ENCODE measurements at places on chromosomes 1 and 21.

- DNase-seq: no peak
Measured at GRCh38 chr1:29467989-29468900, 231.9 kb downstream of the PTPRU start.

DNA sequence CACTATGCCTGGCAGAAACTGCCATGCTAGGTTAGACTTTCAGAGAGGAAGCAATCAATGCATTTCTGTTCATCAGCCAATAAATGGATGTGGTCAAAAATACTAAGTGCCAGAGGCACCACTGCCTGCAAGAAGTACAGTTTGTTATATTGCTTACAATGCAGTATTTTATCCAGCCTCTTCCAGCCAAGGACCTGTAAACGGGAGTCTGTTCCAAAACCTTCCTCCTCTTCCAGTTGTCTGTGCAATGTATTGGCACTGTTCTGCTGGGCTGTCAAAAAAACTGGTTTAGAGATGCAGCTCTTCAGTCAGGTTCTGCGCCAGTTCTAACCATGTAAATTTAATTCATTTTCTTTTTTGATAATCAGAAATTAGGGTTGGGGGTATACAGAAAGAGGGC lies 175.7 kb downstream of the EIF4G3 start:
- DNase-seq: no peak

- no peak for DNase-seq
Measured at GRCh38 chr1:201565024-201565730, 26.2 kb downstream of the NAV1 start.

- no peak for DNase-seq
Measured at GRCh38 chr1:18646091-18646785, 15.6 kb downstream of the PAX7 start.

GRCh38 chr1:167714098-167714438 lies 7.7 kb upstream of the MPZL1 start:
- DNase-seq: no peak

GRCh38 chr1:84159533-84160240 lies 15.6 kb downstream of the PRKACB start:
- DNase-seq: no peak

DNA sequence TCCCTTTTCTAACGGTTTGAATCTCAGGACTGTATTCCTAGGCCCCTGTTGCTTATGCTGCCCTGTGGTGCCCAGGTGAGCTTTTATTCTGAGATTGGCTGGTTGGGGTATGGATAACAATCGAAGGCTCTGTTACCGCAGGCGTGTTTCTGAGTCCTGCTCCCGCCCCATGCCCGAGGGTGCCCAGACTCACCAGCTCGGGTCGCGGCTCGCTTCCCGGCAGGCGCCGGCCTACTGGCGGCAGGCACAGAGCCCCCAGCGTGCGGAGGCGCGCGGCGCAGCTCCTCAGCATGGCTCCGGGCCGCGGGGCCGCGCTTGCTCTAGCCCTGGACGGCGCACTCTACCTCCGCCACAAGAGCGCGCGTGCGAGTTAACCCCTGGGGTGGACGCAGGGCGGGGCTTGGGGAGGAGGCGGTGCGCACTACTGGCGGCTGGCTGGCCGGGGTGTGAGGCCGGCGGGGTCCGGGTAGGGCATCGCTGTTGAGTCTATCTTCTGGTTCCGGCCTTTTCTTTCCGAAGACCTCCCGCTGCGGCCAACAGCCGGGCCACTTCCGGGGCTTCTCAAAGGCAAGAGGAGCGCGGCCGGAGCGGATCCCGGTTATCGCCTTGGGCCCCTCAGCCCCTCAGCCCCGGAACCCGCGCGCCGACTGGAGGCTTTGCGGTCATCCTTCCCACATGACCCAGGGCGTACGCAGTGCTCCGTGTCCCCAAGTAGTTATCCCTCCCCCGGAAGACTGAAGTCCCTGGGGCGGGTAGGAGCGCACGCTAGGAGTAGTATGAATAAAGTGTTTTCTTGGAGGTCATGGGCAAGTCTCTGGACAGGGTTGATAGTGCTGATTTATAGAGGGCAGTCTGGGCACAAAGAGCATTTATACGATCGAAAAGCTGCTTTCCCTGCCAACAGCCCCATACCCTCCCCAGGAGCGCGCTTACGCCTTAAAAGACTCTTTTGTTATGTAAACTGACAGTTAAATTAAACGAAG lies at the start of gene THEM4:
TSS of gene THEM4 (minus strand) at position 345 of the 983 bp plus-strand sequence. CDS start at position 292, 53 bp downstream.
- peak; percentile 65 for DNase-seq

DNA sequence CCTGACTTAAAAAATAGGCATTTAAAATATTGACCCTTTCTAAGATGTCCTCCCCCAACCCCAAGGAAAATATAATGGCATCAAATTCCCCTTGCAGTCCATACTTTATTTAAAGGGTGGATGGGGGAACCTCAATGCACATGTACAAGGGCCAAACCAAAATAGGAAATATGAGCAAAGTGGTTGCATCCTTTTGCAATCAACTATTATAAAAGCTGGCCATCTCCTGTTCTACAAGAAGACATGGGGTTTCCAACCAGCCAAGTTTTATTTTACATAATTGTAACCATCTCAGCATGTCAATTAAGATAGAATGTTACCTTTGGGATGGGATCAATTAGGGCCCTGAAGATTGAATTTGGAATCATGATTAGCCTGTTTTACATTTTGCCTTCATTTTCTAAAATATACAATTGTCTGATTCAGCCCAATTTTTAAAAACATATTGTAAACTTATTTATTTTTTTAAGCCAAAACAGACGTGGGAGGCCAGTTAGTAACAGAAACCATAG lies 146.7 kb upstream of the NFIA start:
- DNase-seq: no peak

DNA sequence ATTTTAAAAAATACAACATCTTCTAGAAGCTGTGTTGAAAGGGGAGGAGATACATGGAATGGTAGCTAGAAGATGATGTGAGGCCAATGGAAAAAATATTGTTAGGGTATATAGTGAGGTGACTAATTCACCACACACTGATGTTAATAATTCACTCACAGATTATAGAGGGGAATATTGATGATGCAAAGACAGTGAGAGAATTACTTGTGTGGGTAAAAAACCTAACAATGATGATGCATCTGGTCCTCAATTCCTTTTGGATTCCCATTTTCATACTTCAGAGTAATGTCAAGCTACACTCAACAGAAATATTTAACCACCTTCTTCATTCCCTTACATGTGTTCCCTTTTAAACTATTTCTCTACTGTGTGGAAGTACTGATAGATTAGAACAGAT lies 169.5 kb upstream of the DPYD start:
- no peak for DNase-seq

GRCh38 chr1:100860397-100860991 lies 34.1 kb downstream of the EXTL2 start:
- no peak for DNase-seq

DNA sequence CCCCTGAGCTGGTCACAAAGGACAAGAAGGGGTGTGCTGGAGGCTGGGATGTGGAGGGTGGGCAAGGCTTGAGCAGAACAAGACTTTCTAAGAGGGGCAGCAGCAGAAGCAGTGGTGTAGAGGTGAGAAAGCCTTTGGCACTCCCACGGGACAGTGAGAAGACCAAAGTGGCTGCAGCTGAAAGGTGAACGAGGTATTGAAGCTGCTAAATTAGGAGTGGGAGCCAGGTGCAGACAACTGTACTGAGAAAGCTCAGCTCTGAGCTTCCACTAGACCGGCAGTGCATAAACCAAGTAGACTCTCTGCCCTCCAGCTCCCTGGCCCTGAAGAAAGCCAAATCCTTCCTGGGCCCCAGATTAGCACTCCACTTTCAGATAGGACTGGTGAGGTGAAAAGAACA lies 93.0 kb downstream of the VWA5B1 start:
- DNase-seq: no peak

- no peak for DNase-seq
Measured at GRCh38 chr1:193971595-193971994, 785.2 kb upstream of the B3GALT2 start.

- DNase-seq: peak; percentile 73
Measured at GRCh38 chr1:208387908-208388811, 144.0 kb upstream of the PLXNA2 start.

- DNase-seq: no peak
Measured at GRCh38 chr1:59704716-59705115, 110.0 kb upstream of the HOOK1 start.

- DNase-seq: no peak
Measured at GRCh38 chr1:221837896-221838295, 96.0 kb upstream of the DUSP10 start.

GRCh38 chr1:116128664-116129063 lies 17.5 kb downstream of the MAB21L3 start:
- no peak for DNase-seq

- no peak for DNase-seq
Measured at GRCh38 chr21:42650033-42650370, 3.4 kb upstream of the PDE9A start.

DNA sequence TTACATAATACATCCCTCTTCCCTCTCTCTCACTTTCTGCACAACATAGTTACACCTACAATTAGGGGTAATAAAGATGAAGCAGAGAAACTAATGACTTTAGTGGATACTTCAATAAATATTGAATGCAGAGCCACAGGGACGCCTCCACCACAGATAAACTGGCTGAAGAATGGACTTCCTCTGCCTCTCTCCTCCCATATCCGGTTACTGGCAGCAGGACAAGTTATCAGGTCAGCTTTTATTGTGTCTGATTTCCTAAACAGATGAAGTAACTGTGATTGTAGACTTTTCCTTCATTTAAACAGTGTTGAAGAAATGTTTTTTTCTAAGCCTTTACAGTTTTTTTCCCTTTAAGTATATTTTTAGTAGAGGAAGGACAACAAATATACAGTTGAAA lies 281.6 kb downstream of the TPR start:
- no peak for DNase-seq

GRCh38 chr1:110055493-110056284 lies 14.8 kb downstream of the ALX3 start:
- DNase-seq: no peak

DNA sequence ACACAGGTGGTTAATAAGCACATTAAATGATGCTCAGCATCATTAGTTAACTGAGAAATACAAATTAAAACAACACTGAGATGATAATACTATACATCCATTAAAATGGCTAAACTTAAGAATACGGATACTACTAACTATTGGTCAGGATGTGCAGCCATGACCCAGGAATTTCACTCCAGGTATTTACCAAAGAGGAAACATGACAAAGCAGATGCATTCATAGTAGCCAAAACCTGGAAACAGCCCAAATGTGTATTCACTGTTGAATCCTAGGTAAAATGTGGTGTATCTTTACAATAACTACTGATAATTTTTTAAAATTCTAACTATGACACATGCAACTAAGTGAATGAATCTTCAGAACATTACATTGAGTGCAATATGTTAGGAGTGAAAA lies 73.0 kb downstream of the PTPRC start:
- no peak for DNase-seq

DNA sequence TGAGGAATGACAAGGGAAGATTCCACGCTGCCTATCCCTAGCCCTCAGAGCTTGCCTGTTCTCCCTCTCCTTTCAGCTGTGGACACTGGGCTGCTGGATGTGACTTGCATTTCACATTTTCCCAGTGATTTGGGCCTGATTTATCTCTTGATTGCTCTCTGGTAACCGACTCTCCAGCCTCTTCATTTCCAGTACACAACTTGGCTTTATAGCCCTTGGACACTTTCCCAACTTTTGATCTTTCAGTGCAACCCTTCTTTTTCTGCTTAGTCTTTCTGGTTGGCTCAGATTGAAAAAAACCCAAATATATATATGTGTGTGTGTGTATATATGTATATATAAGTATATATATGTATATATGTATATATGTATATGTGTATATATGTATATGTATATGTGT lies 138.3 kb downstream of the RYR2 start:
- DNase-seq: no peak

GRCh38 chr21:45505416-45506021 lies 36.7 kb downstream of the SLC19A1 start:
- DNase-seq: no peak
